ENCODE measurements at places on chromosomes 6 and 20.

- no peak for DNase-seq
Measured at GRCh38 chr20:54477191-54477955, 2.0 kb downstream of the DOK5 start.

DNA sequence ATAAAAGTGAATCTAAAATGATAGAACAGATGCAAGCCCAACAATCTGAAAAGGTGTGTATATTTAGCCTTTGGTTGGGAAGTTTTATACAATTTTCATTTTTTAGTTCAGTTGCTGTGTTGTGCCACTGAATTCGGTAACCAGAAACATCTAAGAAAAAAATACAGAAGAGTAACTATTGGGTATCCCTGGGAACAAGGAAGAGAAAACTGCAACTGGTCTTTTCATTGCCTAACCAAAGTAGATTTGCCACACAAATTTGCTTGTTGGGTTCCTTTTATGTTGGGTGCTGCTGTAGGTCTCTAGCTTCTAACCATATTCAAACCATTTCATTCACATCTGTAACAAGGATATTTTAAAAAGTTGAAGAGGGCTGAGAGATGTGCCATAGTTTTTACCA, 2.8 kb upstream of the TMEM30A start:
- DNase-seq: no peak

DNA sequence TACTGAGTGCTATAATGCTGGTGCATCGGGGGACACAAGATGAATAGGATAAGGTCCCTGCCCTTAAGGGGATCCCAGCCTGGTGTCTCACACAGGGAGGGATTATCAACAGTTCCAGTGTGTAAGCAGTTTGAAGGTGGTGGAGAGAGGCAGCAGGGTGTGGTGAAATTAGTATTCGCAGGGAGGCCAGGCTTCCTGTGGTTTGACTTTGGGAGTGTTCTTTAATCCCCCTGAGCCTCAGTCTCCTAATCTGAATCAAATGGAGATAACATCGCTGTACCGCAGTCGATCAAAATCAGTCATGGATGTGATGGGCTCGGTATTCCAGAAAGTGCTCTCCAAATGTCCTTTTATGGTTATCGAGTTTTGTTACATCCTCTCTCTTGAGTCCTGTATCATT, 288.1 kb upstream of the SUPT3H start:
- no peak for DNase-seq

DNA sequence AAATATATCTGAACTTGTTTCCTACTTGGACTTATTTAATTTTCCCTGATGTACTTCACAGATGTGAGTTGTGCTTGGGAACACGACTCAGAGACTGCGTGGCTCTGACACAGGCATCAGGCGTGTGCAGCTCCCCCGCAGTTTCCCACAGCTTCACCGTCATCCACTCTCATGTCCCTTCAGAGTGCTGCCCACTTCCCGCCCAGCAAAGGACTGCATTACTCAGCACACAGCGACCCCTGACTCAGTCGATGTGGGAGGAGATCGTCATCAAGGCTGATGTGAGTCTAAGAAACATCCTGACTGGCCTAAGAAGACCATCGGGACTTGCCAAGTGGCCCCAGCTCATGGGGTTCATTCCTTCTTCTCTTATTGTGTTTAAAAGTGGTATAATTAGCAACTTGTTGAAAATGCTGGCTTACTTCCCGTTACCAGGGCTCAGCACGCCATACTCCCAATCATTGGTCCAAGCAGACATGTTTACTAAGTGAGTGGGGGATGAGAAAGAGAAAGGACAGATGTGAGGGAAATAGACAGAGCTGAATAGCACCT, 539.4 kb upstream of the JARID2 start:
- DNase-seq: peak; percentile 99

DNA sequence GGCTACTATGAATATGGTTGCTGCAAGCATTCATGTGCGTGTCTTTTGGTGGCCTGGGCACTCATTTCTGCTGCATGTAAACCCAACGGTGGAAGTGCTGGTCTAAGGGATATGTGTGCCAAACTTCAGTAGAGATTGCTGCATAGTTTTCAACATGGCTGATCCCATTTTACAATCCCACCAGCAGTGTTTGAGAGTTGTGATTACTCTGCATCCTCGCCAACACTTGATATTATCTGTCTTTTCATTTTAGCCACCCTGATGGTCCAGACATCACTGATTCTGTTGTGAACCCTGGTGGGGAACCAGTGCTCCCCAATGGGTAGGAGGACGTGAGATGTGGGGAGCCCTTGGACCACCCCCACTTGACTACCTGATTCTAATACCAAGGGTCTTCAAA, 27.5 kb downstream of the PACSIN1 start:
- no peak for DNase-seq

DNA sequence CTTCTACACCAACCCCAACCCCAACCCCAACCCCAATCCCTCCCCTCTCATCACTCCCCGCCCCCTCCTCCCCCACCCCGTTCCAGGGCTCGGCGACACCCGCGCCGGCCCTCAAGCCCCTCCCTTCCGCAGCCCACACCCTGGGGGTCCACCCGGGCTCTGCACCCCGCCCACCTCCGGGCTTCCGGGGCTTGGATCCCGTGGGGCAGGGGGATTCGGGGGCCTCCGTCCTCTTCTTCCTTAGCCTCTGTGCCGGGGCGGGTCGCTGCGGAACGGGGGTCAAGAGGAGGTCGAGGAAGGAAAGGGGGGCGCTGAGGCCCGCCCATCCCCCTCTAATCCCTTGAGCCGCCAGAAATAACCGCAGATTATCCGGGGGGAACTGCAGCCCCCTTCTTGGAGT, 690 bp downstream of the TULP1 start:
- DNase-seq: no peak

- no peak for DNase-seq
Measured at GRCh38 chr20:15296422-15296821, 959.0 kb upstream of the FLRT3 start.

GRCh38 chr6:38192011-38192410, 372.5 kb downstream of the ZFAND3 start:
- DNase-seq: no peak

GRCh38 chr6:116286773-116287358, 7.1 kb upstream of the TSPYL1 start:
- DNase-seq: no peak

DNA sequence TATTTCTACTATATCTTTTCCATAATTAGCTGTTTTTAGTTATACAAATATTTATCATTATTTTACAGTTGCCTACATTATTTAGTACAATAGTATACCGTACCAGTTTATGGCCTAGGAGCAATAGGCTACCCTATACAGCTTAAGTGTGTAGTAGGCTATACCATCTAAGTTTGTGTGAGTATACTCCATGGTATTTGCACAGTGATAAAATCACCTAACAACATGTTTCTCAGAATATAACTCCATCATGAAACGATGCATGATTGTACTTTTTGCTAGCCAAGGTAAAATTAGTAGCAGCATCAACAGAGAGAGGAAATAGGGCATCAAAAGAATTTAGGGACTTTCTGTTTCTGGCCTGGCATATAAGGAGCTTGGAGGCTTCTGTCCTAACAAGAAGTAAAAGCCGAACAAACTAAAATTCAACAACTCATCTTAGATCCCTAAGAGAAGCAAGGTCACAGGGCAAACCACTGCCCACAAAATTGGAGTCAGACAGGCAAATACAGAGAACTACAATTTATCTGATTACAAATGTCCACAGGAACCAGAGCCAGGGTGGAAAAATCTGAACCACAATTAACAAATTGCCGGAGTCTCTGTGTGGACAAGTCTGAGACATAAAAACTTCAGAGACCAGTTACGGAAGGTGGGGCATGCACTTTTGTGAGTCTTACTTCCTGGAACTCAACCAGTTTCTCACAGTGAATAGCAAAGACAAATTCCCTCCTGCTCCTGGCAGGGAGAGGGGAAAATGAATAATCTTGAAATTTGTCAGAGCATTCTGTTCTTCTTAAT, 671.4 kb downstream of the RFPL4B start:
- peak; percentile 98 for DNase-seq

DNA sequence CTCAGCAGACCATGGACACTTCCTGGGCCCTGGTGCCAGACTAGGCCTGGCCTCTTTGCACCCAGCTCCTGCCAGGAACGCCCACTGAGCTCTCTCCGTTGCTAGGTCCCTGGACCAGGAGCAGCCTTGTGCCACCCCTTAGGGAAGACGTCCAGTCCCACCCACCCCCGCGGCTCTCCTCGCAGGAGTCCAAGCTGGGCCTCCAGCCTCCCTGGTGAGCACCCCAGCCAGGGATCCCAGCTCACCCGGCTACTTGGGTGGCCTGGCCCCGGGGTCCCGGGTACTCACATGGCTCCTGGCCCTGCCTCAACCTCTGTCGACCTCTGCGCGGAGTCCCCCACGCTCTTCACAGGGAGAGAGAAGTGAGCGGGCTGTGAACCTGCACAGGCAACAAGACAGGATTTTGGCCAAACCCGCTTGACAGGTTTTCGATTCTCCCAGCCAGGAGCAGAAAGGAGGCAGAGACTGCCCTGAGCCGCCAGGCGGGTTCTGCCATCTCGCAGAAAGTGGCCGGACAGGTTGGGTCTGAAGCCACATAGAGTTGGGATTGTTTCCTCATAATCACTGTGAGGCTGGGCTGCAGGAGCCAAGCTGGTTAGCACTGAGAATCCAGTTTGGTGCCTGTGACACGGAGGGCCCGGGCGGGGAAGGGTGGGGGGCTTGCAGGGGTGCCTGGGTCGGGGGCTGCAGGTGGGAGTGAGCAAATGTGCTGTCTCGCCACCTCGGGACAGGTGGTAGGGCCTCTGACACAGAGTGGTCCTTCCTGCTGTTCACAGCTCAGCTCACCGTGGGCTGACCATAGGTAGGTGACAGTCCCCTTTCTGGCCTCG, at the start of gene RBBP8NL:
Gene RBBP8NL (minus strand): TSS at position 368 of the 830 bp plus-strand sequence. CDS start 7,892 bp downstream, outside the sequence.
- no peak for DNase-seq

DNA sequence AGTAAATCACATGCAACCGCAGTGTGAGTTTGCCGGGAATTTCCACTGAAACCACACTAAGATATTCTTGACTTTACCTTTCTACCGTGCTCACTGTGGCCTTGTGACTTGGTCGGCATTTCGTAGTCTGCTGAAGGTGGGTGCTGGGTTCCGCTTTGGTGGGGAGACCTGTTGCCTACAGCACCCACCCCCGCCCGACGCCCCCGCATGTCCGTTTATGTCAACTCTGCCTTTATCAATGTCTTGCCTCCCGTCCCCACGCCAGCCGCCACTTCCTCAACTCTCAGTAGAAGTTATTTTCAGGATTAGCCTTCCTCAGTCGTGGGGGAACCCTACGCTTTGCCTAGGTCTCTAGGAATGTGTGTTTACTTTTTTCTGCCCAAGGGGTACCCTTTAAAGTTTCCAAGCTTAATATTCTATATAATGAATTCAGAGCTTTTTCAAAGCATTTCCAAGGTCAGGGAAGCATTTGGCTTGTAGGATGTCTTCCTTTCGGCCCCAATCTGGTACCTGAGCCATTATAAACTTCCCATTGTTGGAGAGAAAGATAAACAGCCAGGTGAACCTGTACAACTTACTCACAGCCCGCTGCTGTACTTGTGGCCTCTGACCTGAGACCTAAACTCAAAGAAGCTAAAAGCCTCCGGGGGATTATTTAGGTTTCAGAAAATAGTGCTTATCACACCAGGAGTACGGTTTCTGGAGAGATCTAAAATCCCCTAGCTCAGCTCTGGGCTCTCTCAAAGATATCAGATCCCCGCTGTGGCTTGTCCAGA, 54.2 kb downstream of the TBC1D7 start:
- DNase-seq: no peak

GRCh38 chr6:94350833-94351232, 931.5 kb upstream of the EPHA7 start:
- no peak for DNase-seq

GRCh38 chr6:81962198-81962597, 209.7 kb upstream of the TENT5A start:
- no peak for DNase-seq

DNA sequence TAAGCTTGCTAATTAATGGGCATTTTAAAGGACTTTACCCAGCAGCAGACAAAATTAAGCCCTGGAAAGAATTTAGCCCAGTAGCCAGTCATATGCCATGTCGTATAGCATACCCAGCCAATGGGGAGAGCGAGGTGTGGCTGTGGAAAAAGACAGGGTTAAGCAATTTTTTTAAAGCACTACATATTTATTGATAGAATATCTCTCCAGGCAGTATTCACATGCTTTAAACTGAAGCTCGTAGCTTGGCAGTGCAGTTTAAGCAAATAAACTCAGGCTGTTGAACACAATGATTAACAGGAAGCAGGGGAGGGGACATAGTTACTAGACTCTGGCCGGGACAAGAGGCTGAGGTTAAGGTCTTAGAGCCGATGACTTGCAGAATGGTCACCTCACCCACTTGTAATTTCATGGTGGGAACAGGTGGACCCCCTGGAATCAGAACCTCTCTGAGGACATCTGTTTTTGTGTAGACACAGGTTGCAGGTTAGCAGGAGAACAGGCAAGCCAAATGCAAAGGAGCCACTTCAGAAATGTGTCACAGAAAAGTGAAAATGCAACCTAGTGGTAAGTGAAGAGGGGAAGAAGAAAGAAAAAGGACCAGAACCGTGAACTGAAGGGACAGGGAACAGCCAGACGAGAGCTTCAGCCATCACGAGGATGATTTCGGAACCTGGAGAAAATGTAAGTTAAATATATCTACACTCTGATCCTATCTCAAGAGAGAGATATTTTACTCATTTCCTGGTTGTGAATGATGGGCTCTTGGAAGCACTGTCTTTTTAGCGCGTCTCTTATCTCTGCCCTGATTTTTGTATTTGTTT, 7.2 kb downstream of the GCNT2 start:
- DNase-seq: peak; percentile 42

DNA sequence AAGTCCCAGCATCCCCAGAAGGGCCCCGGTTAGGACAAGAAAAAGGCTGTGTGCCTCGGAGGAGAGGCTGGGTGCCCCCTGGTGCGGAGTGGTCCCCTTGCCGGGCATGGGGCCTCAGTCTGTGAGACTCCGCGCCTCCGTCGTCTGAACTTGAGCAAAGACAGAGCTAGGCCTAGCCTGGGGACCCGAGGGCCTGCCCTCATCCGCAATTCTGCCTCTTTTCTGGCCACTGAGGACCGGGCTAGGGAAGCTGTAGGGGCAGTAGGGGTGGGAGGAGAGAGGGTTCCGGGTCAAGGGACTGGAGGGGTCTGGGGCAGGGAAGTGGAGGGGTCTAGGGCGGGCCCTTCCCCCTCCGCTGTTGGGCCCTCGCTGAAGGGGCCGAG, 550 bp upstream of the HSPA12B start:
- no peak for DNase-seq

- no peak for DNase-seq
Measured at GRCh38 chr6:128206610-128207426, 306.0 kb upstream of the THEMIS start.

GRCh38 chr6:158231551-158232315, 63.6 kb downstream of the GTF2H5 start:
- DNase-seq: peak; percentile 54

- no peak for DNase-seq
Measured at GRCh38 chr6:28771401-28772267, 152.2 kb downstream of the TRIM27 start.

Data from astrocyte of the spinal cord (primary cell).